ENCODE measurements at places on chromosomes 12 and 14.

DNA sequence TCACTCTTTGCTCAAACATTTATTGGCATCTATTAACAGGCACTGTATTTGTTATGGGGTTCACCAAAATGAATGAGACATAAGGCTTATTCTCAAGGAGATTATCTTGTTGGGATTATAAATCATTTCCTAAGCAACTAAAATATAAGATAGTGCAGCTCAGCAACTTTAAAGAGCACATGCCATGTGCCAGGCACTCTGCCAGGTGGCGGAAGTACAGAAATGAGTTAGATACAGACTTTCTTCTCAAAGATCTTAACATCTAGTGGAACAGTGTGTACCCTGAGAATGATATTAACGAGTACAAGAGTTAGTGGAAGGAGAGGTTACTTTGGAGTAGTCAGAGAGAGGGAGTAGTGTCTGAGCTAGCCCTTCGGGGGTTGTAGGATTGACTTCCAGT lies 28.4 kb upstream of the TOMM20L start:
- no peak for DNase-seq

GRCh38 chr14:100292776-100293461 lies 13.3 kb downstream of the SLC25A29 start:
- DNase-seq, result no peak

- DNase-seq, result no peak
Measured at GRCh38 chr12:90456248-90456647, 498.7 kb downstream of the CCER1 start.

GRCh38 chr12:55745361-55746173 lies 2.6 kb downstream of the GDF11 start:
- no peak for DNase-seq

GRCh38 chr12:2372735-2373134 lies 319.9 kb downstream of the CACNA1C start:
- no peak for DNase-seq

DNA sequence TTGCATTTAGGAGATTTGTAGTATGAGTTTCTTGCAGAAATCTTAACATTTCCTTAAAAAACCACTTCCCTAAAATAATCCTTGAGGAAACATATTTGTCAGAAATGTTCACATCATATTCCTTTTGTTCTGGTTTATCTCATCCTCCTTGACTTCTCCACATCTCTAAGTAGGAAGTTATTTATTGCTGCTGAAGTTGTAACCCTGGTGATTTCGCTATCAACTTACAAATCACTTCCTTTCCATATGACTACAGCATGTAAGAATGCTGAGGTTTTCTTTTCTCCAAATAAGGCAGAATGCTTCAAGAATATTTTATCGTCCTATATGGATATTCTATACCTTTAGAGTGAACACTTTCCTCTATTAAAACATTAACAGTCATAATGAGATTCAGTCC lies 751.7 kb downstream of the NRXN3 start:
- DNase-seq, result peak; percentile 72

DNA sequence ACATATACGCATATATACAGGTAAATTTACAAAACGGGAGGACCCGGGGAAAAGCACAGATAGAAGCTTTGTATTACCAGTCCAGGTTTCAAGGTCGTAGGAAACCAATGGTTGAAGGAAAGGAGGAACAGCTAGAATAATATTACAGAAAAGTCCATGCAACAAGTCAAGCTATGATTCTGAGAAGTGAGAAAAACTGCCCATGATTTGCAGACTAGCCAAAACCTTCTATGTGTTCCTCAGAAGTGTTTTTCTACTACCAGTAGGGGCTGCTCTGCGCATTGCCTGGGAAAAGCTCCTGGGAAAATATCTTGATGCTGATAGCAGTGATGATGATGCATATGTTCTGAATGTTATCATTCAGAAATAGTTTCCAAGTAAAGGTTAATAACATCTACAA lies 2.2 kb downstream of the PDZRN4 start:
- DNase-seq, result peak; percentile 5

DNA sequence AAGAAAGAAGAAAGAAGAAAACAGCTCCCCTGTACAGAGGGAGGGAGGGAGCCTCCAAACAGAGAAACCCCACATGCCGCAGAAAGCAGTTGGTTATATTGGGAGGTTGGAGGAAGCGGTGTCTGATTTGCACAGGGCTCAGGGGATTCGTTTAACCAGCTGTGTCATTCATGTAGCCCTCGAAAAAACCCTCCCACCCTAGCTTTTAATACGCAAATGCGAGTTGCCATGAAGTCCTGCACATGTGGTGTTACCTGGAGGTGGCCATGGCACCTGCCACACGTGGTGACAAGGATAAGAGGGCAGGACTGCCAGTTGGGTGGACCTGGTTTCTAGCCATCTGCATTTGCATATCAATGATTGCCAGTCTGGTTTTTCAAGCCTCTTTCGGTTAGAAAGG lies 40.9 kb downstream of the TMEM30B start:
- no peak for DNase-seq

DNA sequence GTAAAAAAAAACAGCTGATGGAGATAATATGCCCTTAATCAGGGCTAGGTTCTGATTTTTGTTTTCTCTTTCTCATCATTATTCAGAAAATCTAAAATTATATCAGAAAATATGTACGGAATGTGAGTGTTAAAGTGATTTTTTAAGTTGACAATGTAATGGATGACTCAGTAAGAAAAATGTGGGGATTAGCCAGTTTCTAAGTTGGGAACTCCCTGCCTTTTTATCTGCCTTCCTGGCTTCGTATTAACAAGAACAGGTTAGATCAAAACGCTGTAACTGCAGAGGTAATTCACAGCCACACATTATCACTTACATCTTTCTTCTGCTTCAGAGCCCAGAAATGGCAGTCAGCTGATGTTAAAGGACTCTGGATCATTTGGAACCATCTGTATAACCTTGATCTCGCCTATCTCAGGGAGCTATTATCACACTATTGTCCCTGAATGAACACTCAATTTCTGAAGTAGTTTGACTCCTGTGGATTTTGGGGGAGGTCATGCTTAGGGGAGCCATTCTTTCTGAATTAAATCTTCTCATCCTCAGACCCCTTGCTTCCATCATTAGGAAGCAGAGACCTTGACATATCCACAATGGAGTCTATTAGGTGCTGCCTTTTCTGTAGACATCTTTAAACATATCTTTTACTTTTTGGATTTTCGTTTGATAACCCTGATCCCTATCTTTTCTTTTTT lies 135.7 kb upstream of the SLC16A7 start:
- peak; percentile 24 for DNase-seq

DNA sequence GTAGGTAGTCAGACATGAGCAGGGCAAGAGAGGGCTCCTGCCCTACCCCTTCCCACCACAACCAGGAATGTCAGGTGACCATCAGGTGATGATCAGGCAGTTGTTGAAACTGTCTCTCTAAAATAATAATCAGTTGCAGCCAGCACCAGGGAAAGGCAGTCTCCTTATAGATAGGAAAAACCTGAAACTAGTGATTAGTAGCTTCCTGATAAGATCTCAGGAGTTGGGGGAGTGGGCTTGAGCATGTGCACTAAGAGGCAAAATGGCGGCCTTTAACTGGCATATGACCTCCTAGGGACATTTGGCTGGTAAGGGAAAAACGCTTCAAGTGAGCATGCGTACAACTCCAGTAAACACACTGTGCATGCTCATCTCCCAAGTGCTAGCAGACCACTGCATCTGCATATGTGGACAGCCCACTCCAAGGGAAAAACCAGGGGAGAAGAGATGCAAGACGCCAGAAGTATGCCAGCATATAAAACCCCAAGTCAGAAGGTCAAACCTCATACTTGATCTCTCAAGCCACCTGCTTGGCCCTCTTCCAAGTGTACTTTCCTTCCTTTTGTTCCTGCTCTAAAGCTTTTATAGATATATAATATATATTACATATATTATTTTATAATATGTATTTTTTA lies 37.1 kb downstream of the TGFB3 start:
- no peak for DNase-seq

DNA sequence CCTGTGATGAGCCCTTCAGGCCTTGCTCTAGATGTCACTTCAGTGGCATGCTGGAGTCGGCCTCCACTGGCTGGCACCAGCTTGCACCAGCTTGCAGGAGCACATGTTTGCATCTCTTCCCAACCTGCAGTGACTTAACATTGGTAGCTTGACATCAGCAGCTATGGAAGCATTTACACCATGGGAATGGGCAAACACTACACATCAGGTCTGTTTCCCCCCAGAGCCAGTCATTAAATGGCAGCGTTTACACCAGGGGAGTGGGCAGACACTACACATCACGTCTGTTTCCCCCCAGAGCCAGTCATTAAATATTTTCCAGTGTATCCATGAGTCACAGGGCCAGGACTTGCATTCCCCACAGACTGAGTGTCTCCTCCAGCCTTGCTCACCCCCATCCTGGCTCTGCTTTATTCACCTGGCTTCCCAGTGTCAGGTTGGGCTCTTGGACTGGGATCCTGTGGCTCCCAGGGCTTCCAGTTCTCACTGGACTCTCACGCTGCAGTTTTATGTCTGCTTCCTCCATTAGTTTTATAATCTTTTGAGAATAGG lies 51.6 kb upstream of the VRK1 start:
- no peak for DNase-seq

DNA sequence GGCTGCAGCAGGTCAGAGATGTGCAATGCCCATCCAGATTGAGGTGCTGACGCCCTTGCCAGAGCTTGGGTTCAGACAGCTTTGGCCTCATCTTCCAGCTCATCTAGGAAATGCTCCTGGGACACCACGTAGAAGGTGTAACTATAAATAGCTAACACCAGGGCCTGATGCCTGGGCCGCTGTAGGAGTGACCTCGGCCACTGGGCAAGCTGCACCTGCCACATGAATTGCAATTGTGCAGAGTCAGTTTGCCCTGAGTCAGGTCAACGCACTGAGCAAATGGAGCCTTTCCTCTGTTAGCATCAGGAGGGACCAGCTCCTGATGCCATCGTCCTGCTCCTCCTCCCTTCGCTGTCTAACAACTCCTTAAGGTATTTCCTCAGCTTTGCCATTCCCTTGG lies 17.4 kb upstream of the DNM1L start:
- no peak for DNase-seq

- DNase-seq, result no peak
Measured at GRCh38 chr14:101134851-101135433, 231.4 kb upstream of the RTL1 start.

- peak; percentile 40 for DNase-seq
Measured at GRCh38 chr14:49861699-49862088, 9.1 kb upstream of the NEMF start.

DNA sequence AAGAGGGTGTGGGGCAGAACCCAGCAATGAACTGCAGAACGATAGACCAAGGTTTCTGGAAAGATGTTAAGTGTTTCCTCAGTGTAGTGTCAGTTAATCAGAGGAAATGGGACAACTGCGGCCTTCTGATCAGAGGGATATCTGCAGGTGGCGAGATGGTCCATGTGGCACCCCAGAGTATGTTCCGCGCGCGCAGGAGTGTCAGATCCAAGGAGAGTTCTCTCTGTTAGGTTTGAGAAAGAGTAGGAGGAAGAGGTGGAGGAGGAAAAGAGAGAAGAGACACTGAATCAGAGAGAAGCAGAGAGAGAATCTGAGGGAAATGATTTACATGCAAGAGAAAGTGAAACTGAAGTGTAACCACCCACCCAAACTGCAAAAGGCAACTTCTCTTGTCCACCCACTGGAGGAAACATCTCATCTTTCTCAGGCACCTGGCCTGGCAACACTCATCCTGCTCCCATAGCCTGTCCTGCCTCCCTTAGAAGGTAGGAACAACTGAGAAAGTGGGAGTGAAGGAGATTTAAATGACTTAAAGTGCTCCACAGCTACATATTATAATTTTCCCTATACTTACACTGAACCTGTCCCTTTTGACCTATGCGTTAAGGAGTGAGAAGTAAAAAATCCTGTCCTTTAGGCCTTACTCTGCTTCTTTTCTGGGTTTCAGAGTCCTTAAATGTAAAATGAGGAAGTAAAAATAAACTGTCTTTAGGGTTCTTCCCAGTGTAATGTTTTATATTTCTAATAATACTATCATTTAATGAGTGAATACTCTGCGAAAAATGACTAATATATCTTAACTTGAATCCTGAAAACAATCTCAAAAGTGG lies 6.8 kb upstream of the TESPA1 start:
- DNase-seq, result no peak

Measured in non-pigmented ciliary epithelial cell (primary cell).